ENCODE measurements at places on chromosomes 5 and 9.

DNA sequence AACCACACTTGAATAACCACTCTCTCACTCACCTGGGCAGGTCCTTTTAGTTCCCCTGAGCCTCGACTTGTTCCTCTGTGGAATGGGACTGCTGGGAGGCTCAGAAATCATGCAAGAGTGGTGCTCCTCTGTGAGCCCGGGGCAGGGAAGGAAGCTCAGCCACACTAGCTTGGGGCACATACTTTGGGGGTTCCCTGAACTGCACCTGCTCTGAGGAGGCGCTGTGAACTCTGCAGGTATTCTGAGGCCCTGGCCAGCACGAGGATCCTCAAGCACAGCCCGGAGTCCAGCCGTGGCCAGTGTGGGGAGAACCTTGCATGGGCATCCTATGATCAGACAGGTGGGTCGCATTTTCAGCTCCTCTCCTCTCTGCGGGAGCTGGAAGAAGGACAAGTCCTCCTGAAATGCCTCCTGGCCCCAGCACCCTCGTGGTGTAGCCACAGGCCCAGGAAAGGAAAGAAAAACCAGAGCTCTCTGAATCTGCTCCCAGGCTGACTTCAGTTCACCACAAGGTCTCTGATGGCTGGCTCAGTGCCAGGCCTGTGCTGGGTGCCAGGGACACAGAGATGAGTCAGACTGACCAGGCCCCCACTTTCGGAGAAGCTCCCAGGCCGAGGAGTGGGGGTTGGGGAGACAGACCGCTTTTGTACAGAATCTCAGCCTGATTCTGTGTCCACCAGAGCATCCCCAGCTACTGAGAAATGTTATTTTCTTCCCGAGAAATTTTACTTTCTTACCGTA lies 11.9 kb downstream of the GLIPR2 start:
- DNase-seq, result peak; percentile 98

GRCh38 chr9:136665704-136666371 lies 3.1 kb downstream of the EGFL7 start:
- DNase-seq, result no peak

DNA sequence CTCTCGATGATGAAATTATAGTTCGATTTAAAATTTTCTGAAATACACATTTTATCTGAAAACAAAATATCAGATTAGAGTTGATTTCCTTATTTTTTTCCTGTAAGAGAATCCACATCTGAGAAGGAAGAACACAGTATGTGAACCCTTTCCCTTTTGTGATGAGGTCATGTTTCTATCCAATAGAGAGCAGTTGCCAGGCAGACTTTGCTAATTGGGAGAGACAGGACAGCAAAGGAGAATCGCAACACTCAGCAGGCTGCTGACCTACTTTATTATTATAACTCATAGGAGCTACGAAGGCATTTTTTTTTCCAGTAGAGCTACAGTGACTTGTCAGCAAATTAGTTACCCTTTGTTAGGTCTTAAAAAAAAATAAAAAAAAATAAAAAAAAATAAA lies 242.1 kb downstream of the HCN1 start:
- DNase-seq, result no peak

DNA sequence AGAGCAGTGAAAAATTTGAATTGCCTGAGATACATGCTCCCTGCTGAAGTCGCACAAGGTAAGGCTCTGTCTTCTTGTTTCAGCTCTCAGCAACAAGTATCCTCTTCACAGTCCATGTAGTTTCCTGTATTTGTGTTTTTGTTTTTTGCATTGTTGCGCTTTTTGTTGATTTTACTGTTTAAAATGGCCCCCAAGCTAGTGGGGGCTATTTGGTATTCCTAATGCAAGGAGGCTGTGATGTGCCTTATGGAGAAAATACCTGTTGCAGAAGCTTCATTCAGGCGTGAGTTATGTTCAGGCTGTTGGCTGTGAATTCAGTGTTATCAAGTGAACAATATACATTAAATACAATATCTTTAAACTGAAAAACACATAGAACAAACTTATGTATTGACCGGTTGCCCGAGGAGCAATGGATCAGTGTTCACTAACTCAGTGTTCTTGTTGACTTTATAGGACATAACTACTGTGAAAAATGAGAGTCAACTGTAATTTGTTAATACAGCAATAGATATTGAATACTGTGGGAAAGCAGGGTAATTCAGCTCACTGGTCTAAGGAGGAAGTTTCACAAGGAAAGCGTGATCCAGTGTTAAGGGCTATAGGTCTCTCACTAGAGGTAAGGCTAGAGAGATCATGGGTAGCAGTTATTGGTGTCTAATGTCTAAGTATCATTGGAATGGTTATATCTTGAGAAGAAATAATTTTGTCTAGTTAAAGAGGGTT lies 150.5 kb downstream of the GCNT1 start:
- no peak for DNase-seq

DNA sequence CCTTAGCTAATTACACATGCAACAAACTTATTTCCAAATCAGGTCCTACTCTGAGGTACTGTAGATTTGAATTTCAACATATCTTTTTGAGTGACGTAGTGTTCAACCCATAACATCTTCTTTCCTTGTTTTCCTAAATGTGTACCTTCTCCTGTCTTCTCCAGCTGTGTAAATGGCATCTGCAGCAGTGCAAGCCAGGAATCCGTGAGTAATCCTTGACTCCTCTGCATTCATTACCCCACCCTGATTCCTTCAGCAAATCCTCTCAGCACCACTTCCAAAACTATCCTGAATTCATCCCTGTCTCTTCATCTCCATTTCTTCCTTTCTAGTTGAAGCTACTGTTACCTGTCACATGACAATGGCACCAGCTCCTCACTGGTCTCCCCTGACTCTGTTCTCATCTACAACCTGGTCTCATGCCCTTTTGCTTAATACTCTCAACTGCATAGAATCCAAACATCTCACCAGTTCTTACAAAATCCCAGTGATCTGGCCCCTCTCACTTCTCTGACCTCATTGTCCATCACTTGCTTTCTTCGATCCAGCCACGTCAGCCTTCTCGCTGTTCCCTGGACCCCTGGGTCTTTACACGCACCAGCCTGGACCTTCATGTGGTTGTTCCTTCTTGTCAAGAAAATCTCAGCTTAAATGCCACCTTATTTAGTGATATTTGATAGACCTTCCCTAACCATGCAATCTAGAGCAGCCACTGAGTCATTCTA lies 14.6 kb upstream of the TRAF1 start:
- DNase-seq, result peak; percentile 40

GRCh38 chr5:916441-917293 lies 24.0 kb downstream of the TRIP13 start:
- no peak for DNase-seq

DNA sequence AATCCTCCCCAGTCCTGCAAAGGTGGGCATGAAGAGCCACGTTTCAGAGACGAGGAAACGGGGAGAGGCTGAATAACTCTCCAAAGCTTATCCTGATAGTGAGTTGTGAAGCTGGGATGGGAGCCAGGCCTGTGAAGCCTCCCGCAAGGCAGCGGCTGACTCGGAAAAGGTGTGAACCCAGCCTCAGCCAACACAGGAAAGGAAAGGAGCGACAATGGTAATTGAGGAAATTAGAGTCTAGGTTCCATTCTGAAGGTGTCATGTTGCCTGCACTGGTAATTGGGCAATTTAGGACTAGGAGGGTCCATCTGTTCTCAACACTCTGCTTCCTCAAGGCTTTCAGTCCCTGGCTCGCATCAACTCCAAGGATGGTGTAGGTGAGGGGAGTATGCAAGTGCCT lies 83.4 kb downstream of the LIFR start:
- no peak for DNase-seq

DNA sequence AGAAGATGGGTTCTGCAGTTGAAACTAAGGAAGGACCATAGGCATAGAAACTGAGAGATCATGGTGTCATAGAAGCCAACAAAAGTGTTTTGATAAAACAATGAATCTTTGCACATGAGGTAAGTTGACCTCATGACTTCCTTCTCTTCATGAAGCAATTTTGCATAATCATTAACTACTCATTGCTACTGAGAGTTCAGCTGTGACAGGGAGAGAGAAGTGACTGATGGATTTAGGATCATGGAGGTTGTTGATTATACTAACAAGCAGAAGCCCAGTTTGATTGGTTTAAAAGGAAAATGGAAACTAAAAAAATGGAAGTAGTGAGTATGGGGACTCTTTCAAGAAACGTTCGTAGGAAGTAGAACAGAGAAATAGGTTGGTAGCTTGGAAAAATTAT lies 51.2 kb downstream of the PARP8 start:
- no peak for DNase-seq

GRCh38 chr9:113632776-113633590 lies 169.5 kb downstream of the RGS3 start:
- peak; percentile 80 for DNase-seq

- peak; percentile 25 for DNase-seq
These were observed 254.6 kb upstream of the PIK3R1 start for GRCh38 chr5:67960939-67961338.

- DNase-seq, result no peak
These were observed 7.5 kb downstream of the ALDH1A1 start for GRCh38 chr9:72945391-72945790.

GRCh38 chr5:9903801-9904200 lies 273.6 kb upstream of the TAS2R1 start:
- DNase-seq, result peak; percentile 50

DNA sequence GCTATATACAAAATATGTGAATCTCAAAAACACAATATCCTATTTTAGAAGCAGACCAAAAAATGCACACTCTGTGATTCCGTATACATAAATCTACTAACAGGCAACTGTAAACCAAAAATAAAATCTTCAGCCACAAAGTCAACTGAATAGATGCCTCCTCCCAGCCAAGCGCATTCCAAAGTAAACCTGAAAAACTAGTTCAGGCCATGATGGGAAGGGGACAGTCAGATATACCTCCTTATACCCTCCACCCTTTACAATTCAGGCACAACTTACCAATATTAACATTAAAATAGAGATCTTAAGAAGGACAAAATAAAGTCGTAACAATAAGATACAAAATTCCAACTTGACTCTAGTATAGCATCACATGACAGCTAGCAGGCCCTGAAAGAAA lies 1604.5 kb upstream of the NUDT12 start:
- DNase-seq, result no peak

GRCh38 chr5:1431021-1431811 lies 14.0 kb downstream of the SLC6A3 start:
- no peak for DNase-seq

GRCh38 chr5:137134920-137135532 lies 364.1 kb downstream of the SPOCK1 start:
- no peak for DNase-seq

DNA sequence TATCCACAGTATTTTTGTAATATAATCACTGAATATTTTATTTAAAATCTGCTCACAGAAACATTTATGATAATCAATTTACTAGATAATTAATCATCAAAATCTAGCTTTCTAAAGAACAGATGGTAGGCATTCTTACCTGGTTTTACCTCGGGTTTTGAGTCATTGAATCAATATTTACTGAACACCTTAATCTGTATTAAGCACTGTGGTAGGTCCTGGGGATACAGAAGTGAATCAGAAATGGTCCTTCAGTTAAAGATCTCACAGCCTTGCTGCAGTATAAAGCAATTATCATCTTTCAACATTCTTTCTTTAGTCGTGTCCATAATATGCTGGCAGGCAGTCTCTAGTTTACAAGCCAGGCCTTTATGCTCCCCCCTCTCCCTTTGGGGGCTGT lies 2.0 kb upstream of the MEIKIN start:
- no peak for DNase-seq

DNA sequence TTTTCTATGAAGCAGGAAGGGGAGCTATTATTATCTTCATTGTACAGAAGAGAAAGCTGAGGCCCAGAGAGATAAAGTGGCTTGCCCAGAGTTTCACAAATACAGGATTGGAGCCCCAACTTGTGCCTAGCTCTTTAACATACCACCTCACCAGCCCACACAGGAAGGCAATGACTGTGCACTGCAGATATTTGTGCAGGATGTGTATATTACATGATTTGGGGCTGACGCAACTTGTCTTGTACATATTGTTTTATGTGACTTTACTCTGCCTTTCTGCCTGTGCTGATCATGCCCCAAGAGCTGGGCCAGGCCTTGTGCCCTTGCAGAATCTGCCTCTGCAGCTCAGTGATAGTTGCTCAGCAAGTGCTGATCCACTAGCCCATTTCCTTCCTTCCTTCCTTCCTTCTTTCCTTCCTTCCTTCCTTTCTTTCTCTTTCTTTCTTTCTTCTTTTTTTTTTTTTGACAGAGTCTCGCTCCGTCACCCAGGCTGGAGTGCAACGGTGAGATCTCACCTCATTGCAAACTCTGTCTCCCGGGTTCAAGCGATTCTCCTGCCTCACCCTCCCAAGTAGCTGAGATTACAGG lies 106.6 kb upstream of the TBCA start:
- DNase-seq, result peak; percentile 62

DNA sequence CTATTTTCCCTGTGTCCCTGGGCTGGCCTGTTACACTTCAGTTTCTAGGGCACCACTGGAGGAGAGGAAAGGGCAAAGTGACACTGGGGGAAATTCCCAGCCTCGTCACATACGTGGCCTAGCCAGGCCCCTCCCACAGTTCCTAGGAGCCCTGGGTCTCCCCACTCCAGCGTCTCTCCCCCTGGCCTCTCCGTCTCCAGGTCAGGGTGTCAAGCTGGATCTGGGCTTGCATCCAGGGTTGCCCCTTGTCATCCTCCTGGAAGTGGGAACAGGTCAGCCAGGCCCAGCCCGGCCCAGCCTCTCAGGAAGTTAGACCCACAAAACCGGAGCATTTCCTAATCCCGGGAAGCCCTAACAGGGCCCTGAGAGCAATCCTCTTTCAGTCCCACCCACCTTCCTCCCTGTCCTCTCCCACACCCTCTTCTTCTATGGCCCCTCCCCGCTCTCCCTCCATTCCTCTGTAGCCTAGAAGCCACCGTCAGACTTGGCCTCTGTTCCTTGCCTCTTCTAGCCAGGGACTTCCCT lies 4.7 kb upstream of the TNIP1 start:
- no peak for DNase-seq

DNA sequence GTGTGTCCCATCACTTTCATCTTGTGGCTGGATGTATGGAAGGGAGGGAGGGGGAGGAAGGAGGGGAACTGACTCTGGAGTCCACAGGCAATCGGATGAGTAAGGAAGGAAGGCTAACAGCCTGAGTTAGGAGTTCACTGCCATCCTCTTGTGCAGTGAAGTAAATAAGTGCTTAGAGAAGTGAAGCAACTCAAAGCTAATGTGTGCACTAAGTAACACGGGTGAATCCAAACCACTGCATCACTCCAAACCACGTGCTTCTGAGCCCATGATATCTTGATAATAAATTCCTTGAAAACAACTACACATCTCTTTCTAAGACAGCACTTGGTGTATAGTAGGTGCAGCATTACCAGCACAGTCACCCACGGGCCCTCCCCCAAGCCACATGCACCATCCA lies 69.6 kb upstream of the OLFM1 start:
- no peak for DNase-seq

GRCh38 chr9:126618585-126619360 lies 5.0 kb downstream of the LMX1B start:
- DNase-seq, result no peak

- no peak for DNase-seq
These were observed 104.6 kb downstream of the PCSK5 start for GRCh38 chr9:75995066-75995465.

Measured in fibroblast of skin of scalp (primary cell).